ENCODE measurements at places on chromosomes 11 and 22. TPM values are rescaled to one million over a fixed set of nuclear protein-coding genes. Genes with fewer than 3 reads are reported as not detected.
A peak's percentile ranks its signal among the peaks of the same experiment; 100 is the strongest.

GRCh38 chr11:112294688-112295340 is 34.2 kb upstream of the PLET1 start:
- DNase-seq, result no peak

DNA sequence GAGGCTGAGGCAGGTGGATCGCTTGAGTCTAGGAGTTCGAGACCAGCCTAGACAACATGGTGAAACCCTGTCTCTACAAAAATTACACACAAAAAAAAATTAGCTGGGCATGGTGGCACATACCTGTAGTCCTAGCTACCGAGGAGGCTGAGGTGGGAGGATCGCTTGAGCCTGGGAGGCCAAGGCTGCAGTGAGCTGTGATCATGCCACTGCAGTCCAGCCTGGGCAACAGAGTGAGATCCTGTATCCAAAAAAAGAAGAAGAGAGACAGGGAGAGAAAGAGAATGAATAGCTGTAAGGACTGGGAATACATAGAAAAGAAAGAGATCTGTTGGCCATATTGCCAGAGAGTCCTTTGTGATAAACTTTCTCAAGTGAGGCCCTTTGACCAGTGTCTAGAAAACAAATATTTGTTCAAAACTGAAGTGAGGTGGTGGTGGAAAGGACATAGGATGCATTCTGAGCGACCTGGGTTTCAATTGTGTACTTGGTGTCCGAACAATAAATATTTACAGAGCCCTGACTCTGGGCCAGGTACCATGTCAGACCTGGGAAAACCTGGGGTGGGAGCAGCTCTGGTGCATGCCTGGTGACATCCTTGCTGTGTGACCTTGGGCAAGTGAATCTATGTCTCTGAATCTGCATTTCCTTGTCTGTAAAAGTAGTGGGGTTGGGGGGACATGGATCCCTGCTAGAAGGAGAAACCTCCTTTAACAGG is 89.6 kb upstream of the CRYBB3 start:
- DNase-seq, result no peak

- no peak for DNase-seq
Observed at GRCh38 chr11:94325681-94326080, 21.3 kb downstream of the IZUMO1R start.

DNA sequence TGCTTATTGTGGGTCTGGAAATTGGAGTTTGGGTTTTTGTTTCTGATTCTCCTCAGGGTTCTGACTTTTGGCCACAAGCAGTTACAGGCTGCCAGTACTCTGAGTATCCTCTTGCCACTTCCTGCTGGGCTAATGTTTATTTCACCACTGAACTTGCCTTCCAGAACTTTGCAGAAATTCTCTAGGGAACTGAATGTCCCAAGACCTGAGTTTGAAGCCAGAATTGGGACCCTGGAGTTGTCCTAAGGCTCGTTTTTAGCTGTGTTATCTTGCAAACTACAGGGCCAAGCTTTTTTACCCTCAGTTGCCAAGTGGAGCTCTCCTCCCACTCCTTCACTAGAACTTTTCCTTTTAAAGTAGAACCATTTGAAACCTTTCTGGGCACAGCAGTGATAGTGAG is 89.9 kb downstream of the FAT3 start:
- DNase-seq, result no peak

GRCh38 chr11:47176328-47177228 is at the start of gene ARFGAP2:
Gene ARFGAP2, minus strand, starts transcription at chr11:47176879. Its CDS starts 26 bp downstream, at chr11:47176853.
- DNase-seq, result peak; percentile 99

Gene ZNRF3
- total RNA-seq, result 12.4 TPM

- DNase-seq, result no peak
Observed at GRCh38 chr11:125910226-125910849, 6.0 kb downstream of the DDX25 start.

Gene MS4A6E
- not detected for total RNA-seq

Gene ANGPTL5
- total RNA-seq, result not detected

DNA sequence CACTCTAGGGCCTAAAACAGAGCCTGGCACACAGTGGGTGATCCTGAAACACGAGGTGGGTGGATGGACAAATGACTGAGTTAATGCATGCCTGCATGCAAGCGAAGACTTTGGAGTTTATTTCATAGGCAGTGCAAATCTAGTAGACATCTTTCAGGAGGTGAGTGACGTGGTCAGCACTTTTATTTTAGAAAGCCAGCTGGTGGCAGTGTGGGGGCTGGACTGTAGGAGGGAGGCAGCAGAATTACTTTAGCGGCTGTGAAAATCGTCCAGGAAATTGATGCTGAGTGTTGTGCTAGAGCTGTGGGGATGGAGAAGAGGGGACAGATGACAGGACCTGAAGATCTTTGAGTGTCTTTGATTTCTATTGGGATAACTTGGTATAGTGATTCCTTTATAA is 47.1 kb downstream of the BMAL1 start:
- peak; percentile 30 for DNase-seq

- peak; percentile 83 for DNase-seq
Observed at GRCh38 chr22:33921525-33922348, 1.5 kb upstream of the LARGE1 start.

DNA sequence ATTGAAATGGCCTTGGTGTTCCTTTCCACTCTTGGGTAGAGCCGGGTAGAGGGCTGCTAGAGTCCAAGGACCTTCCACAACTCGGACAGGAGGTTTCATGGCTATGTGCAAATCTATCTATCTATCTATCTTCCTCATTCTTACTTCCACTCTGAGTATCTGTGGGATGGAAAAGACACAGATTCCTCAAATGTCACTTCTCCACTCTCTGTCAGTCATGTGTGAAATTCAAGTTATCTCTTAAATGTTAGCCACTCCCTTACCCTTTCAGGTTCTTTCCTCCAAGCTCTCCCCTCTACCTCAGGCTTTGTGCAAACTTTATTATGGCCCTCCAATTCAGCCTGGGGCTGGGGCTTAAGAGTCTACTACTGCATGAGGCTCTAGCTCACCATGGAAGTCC is 84.3 kb downstream of the GDPD4 start:
- DNase-seq, result no peak
